ENCODE measurements at places on chromosomes 5 and 9.
A peak's percentile ranks its signal among the peaks of the same experiment; 100 is the strongest.

DNA sequence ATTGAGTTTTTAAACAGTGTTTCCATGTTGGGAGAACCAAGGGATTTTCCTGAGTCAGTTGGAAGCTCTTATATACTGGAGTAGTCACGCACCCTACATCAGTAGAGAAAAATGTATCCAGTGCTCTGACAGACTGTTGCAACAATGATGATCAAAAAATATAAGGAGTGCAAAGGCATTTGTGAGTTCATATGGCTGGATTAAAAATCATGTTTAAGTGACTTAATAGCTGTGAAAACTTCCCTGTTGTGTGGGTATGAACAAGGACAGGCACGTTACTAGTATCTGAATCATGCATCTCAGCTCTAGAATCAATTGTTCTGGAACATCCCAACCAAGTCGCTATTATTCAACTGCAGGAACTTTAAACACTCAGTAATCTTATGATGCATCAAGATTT is 229.7 kb downstream of the ROR2 start:
- DNase-seq = no peak

DNA sequence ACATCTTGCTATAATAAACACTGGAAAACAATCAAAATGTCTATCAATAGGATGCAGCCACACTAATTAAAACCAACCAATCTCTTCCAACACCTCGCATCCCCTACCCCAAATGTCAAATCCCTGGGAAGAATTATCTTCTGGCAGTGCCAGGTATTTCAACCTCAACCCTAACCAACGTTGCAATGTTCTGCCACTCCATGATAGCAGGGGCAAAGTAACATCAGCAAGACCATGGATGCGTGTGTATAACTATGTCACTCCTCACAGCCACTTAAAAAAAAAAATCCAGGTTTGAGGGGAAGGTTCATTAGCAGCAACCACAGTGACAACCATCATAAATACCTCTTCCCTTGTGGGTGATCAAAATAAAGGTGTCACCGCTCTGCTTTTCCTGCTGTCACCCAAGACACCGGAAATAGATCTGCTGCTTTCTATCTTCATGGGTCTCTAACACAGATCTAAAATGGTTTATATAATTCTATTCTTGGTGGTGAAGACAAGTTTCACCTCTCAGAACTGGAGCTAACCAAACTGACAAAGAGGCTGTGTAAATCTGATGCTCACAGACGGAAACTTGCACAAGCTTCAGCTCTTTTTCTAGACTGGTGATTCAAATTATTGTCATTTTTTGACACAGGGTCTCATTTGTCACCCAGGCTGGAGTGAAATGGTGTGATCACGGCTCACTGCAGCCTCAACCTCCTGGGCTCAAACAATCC is 9.9 kb downstream of the HSPA9 start:
- DNase-seq = no peak

DNA sequence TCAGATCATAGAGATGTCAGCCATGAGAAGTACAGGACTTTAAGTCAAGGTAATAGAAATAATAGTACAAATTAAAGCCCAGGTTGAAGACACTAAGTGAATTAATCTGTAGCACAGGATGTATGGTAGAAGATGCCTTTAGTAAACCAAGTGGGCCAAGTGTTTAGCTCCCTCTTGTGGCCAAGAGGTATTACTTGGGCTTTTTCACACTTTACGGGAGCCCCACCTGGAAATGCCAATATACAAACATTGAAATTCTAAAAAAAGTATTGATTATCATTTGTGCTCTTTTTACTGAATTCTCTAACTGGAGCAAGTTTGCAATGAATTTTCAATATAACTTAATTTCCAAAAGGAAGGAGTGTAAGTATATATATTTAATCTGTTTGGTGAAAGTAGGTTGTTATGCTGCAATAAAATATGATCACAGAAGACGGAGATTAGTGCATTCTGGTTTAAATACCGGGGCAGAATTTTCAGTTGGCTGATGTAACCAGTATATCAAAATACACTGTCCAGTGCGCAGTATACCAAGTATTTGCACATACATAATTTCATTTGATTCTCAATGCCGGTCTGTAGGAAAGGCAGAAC is 84.7 kb downstream of the PARP8 start:
- no peak for DNase-seq

DNA sequence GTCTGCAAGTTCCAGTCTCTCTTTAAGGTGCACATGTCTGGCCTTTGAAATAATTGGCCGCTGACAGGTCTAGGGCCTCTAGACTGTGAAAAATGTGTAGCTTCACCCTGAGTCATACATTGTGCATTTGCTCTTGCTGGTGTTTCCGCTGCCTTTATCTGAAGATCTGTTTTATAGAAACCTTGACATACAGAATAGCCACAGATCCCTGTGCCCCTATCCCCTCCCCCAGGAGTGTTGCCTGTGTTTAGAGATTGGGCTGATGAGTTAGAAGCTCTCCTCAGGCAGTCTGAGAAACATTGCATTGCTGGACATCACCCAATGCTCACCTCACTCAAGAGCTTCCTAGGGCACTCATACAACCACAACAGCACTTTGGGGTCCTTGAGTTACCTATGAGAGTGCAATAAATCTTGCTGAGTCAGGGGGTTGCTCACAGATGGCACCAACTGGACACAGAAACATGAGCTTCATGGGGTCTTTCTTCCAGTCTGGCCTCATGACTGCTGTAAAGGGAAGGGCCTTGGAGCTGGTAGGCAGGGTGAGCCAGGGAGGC is 3.8 kb upstream of the ZNF782 start:
- DNase-seq = no peak

DNA sequence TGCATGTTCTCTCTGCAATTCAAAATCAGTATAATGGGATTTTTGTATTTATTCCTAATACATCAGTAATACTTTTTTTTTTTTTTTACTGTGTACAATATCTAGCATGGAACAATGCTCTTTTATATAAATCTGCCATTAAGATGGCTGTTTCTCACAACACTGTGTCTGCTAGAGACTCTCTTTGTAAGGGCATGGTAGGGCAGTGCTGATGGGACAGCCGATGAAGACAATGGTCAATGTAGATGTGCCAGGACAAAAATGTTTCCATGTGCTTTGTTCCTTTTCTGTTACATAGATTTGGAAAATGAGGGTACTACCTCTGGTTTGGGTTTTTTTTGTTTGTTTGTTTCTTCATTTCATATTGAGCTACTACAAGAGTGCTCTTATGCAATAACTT is 95.3 kb upstream of the ITGA2 start:
- no peak for DNase-seq

GRCh38 chr9:131603199-131603598 is 57.9 kb downstream of the PRRT1B start:
- DNase-seq = no peak

GRCh38 chr5:112684737-112685136 is 52.9 kb upstream of the APC start:
- DNase-seq = peak; percentile 24

GRCh38 chr5:154829589-154830218 is 20.7 kb downstream of the FAXDC2 start:
- no peak for DNase-seq

DNA sequence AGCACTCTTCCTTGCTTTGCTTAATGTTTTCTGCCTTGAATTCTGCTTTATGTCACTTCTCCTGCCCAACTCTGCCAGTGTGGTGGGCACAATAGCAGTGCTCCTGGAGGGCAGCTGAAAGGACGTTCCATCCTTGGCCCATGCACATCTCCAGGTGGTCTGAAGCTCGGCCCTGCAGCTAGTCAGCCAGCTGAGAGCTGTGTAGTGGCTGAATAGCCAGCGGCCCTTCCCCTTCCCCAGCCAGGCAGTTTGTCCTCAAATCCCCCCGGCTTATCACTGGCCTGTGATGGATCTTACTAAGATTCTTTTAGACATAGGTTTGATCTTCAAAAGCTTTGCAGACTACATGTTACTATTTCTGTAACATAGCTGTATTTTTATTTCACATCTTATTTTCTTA is 42.7 kb upstream of the ANGPTL2 start:
- DNase-seq = no peak

DNA sequence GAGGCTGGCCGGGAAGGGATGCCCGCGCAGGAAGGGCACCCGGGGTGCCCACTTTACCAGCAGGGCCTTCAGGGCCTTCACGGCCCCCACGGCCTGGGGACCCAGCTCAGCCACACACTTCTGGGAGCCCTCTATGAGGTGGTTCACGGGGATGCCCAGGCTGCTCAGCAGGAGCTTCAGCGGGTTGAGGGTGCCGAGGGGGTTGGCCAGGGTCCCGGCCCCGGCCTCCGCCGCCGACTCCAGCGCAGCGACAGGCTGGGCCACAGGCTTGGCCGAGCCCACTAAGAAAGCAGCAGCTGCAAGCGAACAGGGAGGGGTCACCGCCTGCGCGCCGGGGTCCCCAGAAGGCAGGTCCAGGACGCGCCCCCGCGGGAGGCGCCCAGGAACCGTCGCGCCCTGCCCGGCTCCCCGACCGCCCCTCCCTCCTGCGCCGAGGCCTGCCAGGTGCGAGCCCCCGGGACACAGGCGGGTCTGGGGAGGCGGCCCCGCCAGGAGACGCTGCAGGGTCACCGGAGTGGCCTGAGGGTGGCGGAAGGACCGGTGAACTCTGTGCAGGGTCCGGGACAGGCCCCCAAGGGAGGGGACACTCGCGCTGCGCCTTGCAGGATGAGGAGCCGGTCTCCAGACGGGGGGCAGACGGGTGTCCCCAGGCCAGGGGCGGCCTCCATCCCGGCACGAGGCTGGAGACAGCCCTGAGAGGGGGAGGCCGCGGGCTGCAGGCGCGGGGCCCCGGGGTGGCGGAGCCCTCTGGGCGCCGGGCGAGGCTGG is 572 bp downstream of the SCGB3A1 start:
- no peak for DNase-seq

- no peak for DNase-seq
Observed at GRCh38 chr5:33855396-33855795, 36.4 kb downstream of the ADAMTS12 start.

DNA sequence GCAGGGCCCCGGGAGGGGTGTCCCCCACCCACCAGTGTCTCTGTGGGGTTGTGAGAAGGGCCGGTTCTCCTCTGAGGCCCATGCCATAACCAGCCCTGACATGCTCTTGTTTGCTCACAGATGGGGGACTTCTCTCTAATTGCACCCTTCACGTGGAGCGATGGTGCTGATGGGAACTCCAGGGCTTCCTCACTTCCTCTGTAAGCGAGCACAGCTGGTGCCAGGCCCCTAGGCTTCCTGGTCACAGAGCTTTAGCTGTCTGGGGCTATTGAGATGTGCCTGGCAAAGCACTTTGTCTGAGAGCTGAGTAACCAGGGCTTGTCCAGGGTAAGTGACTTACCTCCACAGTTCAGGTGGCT is 36.4 kb downstream of the PHF2 start:
- no peak for DNase-seq

DNA sequence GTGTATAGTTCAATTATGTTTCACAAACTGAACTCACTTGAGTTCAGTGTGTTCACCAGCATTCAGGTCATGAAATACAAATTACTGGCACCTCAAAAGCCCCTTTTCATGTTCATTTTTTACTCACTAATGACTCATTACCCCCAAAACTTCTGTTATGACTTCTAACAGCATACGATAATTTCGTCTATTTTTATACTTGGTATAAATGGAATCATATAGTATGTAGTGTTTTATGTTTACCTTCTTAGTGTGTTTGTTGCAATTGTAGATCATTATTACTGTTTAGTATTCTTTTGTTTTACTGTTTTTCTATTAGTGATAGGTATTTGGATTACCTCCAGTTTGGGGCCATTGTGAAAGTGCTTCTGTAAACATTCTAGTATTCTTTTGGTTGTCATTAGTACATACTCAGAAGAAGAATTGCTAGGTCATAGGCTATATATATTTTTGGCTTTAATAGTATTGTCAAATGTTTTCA is 33.4 kb downstream of the DDX4 start:
- no peak for DNase-seq

GRCh38 chr5:14617441-14617840 is 35.8 kb downstream of the OTULINL start:
- no peak for DNase-seq

DNA sequence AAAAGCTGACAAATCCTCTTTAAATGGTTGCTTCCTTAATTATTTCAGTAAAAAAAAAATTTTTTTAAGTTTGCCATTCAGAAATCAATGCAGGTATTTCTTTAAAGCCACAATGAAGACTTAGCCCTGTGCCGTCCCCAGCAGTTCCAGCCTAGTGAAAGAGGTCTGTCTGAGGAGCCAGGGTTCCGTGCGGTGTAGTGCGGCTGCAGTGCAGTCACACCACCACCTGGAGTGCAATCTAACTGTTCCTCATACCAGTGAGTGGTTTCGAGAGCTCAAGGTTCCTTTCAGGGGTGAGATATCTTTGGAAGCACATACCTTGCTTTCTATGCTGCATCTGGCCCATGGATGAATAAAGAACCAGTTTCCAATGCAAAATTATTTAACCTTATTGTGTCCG is 87.5 kb downstream of the FANCC start:
- no peak for DNase-seq

DNA sequence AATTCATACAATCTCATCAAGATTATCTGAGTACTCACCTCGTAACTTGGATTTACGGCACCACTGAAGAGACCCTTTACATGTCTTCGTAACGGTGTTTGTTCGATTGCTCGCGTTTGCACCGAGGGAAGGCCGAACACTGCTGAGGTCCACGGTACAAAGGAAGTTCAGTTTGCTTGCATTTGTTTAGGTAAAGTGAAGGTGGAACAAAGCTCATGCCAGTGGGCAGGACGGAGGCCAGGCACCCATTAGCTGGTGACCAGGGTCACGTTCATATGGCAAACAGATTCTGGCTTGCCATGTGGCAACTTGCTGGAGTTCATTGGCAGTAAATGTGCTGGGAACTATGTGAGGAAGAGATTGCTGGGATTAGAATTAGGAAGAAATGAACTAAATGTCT is 164.8 kb downstream of the MACROH2A1 start:
- DNase-seq = no peak

DNA sequence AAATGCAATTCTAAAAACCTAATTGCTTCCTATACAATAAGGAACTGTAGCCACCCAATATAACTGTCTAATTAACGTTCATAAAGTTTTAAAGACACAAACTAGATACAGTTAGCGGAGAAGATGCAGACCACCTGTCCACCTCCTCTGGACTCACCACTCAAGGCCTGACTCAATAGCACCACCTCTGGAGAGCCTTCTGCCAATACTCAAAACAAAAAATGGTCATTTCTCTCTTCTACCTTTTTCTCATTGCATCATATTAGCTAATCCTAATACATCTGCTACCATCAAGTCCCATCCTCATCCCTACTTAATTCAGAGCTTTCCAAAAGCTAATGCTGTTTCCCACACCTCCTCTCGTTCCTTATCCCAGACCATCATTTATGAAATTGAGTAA is 159.9 kb downstream of the MLLT3 start:
- DNase-seq = no peak

Data from left ventricle myocardium superior (tissue), 1 donor.